Stimulated activated CD4-positive, alpha-beta T cell treated with anti-CD3 and anti-CD28 coated beads, Interleukin-1b, Interleukin-23, amount 100 ng/mL, for 48 hours (primary cell): ENCODE measurements at places on chromosomes 13 and 19.

DNA sequence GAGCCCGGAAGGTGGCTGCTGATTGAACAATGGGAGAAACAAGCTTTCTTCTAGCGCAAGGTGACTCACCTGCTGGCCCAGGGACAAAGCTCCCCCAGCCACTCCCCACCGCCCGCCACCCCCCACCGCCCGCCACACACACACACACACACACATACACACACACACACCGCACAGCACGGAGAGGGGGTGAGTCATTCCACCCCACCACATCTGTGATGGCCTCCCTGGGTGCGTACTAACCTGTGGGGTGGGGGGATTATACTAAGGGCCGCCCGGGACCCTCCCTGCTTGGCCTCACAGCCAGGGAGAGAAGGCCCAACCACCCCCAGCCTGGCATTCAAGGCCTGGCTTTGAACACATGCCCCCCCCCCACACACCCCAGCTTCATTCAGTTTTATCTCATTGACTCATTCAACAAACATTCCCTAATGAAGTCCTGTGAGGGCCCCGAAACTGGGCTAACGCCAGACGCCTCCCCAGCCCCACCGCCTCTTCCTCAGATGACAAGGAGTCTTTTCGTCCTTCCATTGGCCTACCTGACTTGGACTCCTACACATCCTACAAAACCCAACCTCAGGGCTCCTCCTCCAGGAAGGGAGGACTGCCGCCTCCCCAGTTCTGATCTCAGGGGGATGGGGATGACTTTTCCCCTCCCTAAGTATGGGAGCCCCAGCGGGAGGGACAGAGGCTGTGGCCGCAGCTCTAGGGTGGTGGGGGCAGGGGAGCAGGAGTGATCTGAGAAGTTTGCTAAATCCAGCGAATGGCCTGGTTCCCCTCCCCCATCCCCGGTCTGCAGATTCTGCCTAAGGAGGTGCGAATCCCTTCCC is 5.8 kb upstream of the ONECUT3 start:
- peak; percentile 25 for DNase-seq

DNA sequence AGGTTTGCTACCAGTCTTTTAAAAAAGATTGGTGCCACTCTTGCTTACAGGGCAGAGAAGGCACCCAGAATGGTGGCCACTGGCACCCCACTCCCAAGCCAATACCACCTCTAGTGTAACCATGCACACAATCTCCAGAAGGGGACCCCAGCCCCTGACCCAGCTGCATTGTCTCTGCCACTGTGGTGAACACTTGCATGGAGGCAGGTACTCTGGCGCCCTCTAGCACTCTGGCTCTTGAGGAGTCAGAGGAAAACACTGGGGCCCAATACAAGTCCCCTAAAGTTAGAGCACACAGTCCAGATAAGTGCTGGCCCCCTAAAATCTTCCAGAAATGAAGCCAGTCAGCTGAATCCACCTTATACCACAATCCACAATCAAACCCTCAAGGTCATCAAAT is 6.0 kb downstream of the ERVV-1 start:
- peak; percentile 7 for DNase-seq

- peak; percentile 71 for DNase-seq
These were observed 13.8 kb downstream of the DNASE2 start for GRCh38 chr19:12867120-12868099.

GRCh38 chr13:92510416-92510815 is 716.2 kb upstream of the GPC6 start:
- no peak for DNase-seq

- DNase-seq, result no peak
These were observed 2.3 kb downstream of the ZNF700 start for GRCh38 chr19:11927227-11927626.

- no peak for DNase-seq
These were observed 14.4 kb upstream of the GARIN5A start for GRCh38 chr19:50490991-50491472.

- peak; percentile 95 for DNase-seq
These were observed 1.9 kb downstream of the KLF1 start for GRCh38 chr19:12884926-12885748.
